ENCODE measurements at places on chromosomes 2 and 18.

- no peak for DNase-seq
Observed at GRCh38 chr18:13011719-13012118, 20.6 kb downstream of the CEP192 start.

- DNase-seq = no peak
Observed at GRCh38 chr2:71798266-71799012, 345.1 kb downstream of the DYSF start.

- DNase-seq = no peak
Observed at GRCh38 chr2:88252646-88253045, 82.5 kb downstream of the THNSL2 start.

GRCh38 chr2:203802342-203803052 is 65.1 kb upstream of the CTLA4 start:
- DNase-seq = no peak

- no peak for DNase-seq
Observed at GRCh38 chr18:48804856-48805610, 145.7 kb downstream of the SMAD7 start.

DNA sequence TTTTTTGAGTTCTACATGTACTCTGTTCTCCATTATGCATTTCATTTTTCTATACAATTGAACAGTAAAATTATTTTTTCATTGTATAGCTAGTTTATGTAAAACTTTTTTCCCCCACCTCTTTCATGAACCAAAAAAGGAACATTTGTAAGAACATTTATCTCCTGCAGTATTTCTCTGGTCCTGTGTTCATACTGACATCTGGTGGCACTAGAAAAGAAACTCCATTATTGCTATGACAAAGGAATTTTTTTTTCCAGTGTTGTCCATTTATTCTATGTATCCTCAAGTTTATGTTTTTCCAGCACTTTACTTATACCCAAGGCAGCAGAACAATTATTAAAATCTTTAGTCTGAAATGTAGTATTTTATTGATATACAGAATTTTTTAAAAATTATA is 27.4 kb upstream of the CHAC2 start:
- no peak for DNase-seq

GRCh38 chr2:96499061-96499960 is 5.8 kb downstream of the NEURL3 start:
- no peak for DNase-seq

- no peak for DNase-seq
Observed at GRCh38 chr2:166665991-166666940, 172.2 kb upstream of the SCN7A start.

DNA sequence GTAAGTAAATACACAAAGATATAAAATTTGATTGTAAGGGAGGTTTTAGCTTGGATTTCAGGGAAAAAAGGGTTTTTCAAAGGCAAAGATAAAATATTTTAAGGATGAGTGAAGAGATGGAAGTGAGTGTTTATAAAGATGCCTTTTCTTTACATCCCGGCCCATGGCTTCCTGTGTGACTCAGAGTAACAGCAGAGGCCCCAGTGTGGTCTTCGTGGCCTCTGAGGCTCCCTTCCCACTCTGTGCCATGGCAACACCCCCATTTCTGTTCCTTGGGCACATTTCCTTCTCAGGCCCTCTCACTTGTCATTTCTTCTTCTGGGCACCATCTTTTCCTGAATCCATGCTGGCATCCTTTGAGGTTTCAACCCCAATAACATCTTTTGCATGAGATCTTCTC is 92.6 kb upstream of the TMEM18 start:
- DNase-seq = no peak

DNA sequence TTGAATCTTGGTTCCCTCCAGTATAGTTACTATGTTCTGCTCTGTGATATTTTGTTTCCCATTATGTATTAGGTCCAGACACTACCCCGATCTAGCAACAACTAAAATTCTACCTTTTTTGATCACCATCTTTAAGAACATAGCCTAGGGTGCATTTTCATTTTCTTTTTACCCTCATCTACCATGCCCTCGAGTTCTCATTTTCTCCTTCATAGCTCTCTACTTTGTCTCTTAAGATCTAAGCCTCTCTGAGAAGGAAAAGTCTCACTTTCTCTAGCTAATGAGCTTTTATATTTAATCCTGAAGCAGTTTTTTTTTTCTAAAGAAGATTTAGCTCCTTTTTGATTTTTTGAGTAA is 1089.4 kb upstream of the SLC39A10 start:
- DNase-seq = no peak

DNA sequence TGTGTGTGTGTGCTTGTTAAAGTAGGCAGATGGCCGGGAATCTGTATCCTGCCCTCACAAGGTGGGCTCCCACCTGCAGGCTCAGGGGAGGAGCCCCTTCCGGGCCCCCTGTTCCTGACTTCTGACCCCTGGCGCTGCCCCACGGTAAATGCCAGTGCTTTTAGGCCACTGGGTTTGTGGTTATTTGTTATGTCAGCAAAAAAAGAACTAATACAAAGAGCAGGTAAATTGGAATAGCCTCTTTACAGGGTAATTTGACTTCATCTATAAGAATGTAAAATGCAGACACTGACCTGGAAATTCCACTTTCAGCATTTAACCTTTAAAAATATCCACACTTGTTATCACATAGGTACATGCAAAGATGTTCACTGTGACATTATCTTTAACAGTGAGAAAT is 44.2 kb downstream of the RTP5 start:
- no peak for DNase-seq

DNA sequence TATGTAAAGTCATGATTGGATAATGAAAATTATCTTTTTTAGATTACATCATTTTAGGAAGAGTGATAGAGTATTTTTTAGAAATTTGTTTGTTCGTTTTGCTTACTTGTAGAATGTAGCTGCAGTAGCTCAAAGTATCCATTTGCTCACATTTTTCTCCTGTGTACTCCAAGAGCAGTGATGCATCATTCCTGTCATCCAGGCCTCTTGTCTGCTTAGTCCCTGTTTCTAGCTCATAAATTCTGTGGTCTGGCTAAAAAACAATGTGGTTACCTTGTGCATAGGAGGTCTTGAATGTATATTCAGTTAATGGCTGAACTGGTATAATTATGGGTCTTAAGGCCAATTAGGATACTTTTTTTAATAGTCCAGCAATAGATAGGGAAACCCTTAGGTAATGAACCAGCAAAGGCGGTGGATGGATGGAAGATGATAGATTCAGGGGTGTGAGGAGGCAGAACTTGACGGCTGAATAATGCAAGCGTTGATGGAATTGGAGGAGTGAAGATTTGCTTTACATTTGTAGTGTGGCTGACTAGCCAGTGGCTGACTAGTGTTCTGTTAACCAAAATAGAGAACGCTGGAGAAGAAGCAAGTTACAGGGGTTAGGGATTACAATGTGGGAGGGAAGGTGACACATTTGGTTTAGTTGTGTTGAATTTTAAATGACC is 145.0 kb downstream of the ZNF407 start:
- DNase-seq = no peak

DNA sequence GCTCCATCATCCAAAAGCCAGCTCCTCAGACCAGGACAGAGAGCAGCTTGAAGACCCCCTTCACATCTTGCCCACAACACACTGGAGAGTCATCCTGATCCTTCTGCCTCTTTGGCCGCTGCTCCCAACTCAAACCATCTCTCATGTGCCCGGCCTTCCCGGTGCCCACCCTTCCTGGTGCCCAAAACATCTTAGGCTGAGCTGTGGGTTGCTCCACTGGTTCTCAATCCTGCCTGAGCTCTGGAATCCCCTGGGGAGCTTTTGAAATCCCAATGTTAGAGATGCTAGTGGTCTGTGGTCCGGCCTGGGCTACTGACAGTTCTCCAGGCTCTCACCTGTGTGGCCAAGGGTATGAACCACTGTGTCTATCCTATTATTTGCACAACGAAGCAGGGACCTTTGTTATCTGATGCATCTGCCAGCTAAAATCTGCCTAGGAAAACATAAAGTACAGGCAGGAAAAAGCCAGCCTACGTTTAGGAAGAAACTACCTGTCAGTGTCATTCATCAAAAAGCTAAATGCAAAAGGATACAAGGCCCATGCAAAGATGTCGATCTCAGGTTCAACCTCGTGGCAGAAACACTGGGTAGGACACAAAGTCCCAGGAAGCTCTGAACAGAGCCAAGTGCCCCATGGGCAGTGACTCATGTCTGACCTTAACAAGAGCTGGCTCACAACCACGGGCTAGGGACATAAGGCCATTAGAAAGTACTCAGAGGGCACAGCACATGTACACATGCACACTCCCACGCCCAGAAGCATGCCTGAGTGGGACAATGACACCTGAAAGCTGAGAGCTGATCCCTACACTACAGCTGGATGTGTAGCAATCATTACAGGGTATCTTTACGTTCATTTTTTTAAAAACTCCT is 30.8 kb downstream of the TBC1D8 start:
- DNase-seq = no peak

DNA sequence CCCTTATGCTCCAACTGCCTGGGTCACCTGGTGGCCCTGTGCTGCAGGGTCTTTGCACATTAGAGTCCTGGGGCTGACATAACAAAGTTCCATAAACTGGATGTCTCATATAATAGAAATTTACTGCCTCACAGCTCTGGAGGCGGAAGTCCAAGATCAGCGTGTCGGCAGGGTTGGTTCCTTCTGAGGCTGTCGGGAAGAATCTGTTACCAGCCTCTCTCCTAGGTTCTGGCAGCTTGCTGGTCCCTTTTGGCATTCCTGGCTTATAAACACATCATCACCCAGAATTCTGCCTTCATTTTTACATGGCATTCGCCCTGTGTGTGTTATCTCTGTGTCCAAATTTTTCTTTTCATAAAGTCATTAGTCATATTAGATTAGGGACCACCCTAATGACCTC is 170.5 kb downstream of the NDUFA10 start:
- no peak for DNase-seq

DNA sequence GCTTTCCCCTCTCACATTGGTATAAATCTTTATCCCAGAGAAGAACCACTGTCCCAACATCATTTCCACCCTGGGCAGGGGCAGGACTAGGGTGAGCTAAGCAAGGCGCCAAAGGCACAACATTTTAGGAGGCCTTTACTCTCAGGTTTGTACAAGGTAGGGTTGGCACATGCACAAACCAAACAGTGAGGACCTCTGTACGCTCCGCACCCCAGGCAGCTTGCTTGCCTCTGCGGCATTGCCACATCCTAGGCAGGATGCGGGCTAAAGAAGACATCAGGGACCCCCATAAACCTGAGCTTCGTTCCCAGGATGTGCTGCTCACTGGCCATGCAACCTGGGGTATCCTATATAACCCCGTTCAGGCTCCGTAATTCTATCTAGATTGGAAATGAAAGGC is 128.1 kb upstream of the DAPL1 start:
- DNase-seq = no peak

DNA sequence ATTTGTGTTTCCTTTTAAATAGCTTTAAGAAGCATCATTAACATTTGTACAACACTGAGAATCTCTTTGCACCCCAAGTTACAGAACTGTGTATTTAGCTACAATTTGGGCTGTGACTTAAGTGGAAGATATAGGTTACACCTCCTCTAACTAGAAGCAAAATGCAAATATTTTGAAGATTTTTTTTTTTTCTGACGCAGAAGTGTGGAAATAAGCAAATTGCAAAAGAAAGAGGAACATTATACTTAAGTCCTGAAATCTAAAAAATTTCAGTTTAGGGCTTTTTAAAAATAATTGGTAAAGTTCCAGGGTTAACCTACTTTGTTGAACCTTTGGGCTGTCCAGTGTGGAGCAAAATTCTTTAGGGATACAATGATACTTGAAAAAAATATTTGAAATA is 41.4 kb upstream of the RBMS1 start:
- DNase-seq = no peak

DNA sequence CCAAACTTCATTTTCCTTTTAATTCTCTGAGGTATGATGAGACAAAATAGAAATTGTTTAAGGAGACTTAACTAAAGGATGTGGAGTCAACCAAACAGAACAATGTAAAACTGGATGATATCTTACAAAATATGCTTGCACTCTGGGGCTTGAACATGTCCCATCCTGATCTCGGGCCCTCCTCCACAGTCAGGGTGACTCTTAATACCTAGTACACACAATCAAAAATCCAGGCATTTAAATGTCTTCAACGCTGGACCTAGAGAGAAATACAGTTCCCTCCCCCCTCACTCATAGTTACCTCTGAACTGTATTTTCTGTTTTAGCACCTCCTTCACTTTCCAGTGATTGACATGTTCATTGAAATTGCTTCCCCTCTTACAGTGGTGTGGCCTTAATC is 36.9 kb upstream of the SERPINB2 start:
- no peak for DNase-seq

DNA sequence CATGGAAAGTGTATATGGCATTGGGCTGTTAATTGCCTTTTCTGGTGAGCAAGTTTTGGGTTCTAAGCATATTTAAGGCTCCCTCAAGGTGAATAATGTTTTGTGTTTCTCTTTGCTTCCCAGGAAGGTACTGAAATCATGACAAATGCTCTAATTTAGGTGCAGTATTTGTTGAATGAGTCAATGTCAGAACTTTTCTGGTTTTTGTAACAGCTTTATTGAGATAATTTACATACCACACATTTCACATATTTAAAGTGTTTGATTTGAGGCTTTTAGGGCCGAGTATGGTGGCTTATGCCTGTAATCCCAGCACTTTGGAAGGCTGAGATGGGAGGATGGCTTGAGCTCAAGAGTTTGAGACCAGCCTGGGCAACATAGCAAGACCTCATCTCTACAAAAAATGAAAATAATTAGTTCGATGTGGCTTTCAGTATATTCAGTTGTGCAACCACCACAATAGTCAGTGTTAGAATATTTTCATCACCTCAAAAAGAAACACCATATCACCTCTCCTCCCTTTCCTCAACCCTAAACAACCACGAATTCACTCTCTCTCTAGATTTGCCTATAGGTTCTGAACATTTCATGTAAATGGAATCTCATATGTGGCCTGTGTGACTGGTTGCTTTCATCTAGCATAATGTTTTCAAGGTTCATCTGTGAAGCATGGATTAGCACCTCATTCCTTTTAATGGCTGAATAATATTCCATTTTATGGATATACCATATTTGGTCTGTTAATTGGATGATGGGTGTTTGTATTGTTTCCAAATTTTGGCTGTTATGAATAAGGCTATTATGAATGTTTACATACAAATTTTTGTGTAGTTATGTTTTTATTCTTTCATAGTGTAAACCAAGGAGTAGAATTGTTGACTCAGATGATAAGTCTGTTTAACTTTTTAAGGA is 54.9 kb downstream of the MGAT5 start:
- no peak for DNase-seq

DNA sequence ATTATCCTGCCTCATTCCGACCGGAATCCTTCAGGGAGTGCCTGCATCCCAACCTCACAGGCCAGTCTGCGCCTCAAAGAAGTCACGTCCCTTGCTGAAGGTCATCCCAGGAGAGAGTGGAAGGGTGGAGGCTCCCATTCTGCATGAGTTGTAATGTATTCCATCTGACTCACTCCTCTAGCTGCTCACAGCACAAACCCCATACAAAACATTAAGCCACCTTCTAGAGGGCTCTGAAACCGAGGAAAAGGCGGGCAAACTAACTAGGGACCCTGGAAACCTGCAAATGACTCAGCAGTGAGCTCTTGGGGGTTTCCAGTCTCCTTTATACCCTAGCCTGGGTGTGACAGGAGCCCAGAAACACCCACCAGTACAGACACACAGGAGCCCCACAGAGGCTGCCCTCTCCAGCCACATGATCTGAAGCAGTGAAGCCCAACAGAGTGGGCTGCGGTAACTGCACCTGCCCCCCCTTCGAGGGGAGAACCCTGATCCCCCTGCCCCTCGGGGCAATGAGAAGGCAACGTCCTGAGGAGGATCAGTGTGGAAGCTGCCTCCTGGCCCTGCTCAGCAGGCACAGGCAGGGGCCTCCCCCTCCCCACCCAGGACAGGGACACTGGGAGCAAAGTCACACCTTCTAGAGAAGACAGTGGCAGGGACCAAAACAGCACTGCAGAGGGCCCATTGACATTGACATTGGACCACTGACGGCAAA is 69.3 kb upstream of the SNTG2 start:
- DNase-seq = no peak

- no peak for DNase-seq
Observed at GRCh38 chr2:189474526-189474925, 33.3 kb downstream of the WDR75 start.
